ENCODE measurements at places on chromosomes 2 and 18. TPM values are rescaled to one million over a fixed set of nuclear protein-coding genes. Genes with fewer than 3 reads are reported as not detected.

GRCh38 chr18:61917818-61918217, 25.0 kb upstream of the RNF152 start:
- no peaks in the 10 kb centered on the region for H3K27me3 ChIP-seq
- no peak overlapping the region for H3K27ac ChIP-seq
- H3K4me3 ChIP-seq: no peak overlapping the region
- H3K4me1 ChIP-seq: peaks cover 13% of the 10 kb centered on the region
- H3K36me3 ChIP-seq: no peaks in the 10 kb centered on the region

- no peak overlapping the region for H3K27ac ChIP-seq
- no peaks in the 10 kb centered on the region for H3K36me3 ChIP-seq
- DNase-seq: no peak
- H3K4me3 ChIP-seq: no peak overlapping the region
- H3K27me3 ChIP-seq: no peaks in the 10 kb centered on the region
Observed at GRCh38 chr2:198973785-198974184, 484.0 kb downstream of the SATB2 start.

DNA sequence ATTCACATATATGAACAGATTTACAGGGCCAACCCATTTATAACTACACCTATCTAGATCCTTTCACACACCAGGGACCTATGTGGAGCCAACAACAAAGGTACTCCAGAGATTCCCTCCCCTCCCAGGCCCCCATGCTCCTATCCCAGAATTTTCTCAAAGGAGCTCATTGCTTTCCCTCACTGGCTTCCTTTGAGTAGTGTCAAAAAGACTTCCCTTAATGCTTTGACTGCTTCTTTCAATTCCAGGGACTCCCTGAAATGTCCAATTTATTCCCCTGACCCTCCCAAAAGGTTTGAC, 46.6 kb downstream of the IKZF2 start:
- H3K4me1 ChIP-seq: peaks cover 33% of the 10 kb centered on the region
- no peak overlapping the region for H3K4me3 ChIP-seq
- H3K27ac ChIP-seq: peak overlapping the region; percentile 94

DNA sequence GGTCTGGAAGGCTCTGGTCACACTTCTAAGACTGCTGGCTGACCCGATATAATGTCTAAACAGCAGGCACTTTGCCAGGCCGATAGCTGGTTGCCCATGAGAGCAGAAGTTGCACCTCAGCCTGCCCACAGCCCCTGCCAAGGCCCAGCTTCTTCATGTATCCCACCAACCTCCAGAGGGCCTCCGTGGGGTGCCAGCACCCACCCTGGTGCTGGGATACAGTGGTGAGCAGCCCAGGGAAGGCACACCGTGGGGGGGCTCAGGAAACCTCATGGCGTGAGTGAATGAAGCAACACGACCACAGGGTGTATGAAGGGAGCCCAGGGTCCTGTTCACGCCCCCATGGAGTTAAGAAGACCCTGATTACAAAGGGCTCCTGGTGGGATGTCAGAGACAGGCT, 16.2 kb upstream of the GLI2 start:
- H3K27ac ChIP-seq: no peak overlapping the region
- DNase-seq: no peak
- no peak overlapping the region for H3K4me3 ChIP-seq
- H3K4me1 ChIP-seq: peaks cover 21% of the 10 kb centered on the region
- H3K27me3 ChIP-seq: no peaks in the 10 kb centered on the region
- H3K36me3 ChIP-seq: no peaks in the 10 kb centered on the region

PPP1R1C gene
- 5.8 TPM for total RNA-seq

RBM44 gene
- total RNA-seq: 0.69 TPM
